CD4-positive, alpha-beta T cell treated with Interleukin-1 beta for 1 hour (primary cell): ENCODE measurements at places on chromosomes 12 and 14.

DNA sequence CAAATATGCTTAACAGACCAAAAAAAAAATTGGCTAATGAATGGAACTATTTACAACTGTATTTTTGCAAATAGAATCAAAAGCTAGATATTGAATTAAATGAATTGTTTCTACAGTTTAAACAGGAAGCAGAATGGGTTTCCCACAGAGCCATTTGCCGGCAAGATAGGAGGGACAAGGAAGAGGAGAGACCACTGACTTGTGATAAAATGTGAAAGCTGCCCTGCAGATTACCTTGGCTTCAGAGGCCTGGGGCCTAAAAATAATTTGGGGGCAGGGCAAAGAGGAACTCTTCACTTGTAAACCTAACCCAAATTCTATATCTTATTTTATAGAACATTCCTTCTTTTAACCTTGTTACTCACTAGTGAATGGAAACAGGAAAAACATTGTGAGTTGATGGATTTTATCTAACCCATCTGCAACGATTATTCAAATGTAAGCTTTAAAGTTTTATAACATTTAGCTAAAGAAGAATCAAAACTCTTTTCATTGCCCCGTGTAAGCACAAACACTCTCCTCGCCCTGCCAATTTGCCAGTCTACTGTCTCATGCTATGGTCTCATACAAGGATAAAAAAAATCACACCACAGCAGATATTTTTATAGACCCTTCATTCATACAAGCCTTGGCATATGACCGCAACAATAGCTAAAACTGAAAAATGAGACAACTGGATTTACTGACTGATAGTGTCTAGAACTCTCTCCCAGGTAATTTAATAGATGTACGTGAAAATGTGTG lies 49.5 kb upstream of the MDM1 start:
- DNase-seq: no peak

GRCh38 chr12:84047881-84048280 lies 864.7 kb downstream of the SLC6A15 start:
- DNase-seq: no peak

DNA sequence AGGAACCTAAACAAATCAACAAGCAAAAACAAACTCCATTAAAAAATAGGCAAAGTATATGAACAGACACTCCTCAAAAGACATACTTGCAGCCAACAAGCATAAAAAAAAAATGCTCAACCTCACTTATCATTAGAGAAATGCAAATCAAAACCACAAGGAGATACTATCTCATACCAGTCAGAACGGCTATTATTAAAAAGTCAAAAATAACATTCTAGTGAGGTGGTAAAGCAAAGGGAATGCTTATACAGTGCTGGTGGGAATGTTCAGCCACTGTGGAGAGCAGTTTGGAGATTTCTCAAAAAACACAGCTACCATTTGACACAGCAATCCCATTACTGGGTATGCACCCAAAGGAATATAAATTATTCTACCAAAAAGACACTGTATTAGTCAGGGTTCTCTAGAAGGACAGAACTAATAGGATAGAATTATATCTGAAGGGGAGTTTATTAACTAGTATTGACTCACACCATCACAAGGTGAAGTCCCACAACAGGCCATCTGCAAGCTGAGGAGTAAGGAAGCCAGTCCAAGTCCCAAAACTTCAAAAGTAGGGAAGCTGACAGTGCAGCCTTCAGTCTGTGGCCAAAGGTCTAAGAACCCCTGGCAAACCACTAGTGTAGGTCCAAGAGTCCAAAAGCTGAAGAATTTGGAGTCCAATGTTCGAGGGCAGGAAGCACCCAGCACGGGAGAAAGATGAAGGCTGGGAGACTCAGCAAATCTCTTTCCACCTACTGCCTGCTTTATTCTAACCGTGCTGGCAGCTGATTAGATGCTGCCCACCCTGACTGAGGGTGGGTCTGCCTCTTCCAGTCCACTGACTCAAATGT lies 101.6 kb upstream of the KRAS start:
- DNase-seq: no peak

- DNase-seq: no peak
Measured at GRCh38 chr14:66483322-66483721, 2.8 kb upstream of the CCDC196 start.

DNA sequence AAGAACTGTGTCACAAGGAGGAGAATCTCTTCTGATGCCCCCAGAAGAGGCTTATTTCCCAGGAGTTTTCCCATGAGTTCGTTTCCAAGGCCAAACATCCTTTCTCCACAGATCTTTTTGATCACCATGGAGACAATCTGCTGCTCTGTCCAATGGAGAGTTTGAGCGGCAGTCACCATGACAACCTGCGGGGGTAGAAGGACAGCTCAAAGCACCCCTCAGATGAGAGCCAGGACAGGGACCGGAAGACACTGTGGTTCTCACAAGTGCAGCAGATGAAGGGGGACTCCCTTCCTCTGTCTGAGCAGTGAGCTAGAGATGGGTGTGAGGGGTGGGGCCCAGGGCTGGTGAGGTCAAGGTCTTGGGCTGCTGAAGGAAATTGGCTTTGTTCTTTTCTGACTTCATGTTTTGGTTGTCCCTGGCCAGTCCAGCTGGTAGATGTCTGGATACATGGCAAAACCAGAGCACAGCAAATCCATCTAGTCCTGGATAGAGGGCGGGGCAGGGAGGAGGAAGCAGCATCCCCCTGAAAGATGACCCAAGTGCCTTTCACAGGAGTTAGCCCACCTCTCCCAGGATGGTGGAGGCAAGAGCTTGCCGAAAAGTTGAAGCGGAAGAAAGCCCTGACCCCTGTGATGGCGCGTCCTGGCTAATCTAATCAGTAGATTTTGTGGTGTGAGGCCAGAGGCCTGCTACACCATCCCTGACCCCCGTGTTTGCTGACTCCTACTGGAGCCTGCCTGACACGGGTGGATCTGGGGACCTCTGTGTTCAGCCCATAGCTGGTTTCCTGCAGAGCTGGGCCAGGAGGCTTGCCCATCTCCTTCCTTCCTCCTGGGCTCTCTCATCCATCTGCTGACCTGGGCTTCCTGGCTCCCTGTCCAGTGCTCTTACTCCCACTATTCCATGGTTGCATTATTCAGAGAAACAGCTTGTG lies 24.4 kb downstream of the DHRS2 start:
- DNase-seq: peak; percentile 60

DNA sequence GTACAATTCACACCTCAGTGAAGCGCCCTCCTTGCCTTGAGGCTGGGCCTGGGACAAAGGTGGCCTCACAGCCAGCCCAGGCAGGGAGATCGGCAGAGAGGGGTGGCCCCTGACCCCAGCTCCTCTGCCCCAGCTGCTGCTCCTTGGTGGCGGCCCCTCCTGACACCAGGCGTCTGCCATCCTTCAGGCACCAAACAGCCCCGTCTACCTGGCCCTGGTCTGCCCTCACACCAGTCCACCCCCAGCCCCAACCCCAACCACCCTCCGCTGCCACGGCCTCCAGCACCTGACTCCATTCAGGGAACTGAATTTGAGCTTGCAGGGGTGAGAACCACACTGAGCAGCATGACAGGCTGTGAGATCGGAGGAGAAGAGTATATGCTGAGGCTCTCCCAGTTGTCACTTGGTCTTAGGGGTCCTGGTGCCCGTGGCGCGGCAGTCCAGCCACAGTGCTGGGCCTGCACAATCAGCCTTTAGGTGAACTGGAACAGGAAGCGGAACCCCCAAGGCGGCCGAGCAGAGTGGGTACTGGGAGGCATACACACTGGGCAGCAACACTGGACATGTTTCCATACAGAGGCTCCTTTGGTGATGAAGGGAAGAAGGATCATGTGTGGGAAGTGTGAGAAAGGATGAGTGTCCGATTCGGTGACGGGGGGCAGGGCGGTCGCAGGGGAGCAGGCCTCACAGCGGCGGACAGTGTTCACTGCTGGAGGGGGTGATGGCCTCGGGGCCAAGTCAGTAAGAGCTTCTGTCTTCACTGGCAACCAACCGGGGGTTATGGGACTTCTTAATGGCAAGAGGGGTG lies 18.7 kb downstream of the ZFYVE21 start:
- no peak for DNase-seq
